ENCODE measurements at places on chromosomes 11 and 22.

GRCh38 chr11:12361682-12362081, 15.7 kb upstream of the PARVA start:
- no peak for DNase-seq

GRCh38 chr11:125941619-125942611, 3.9 kb upstream of the VSIG10L2 start:
- DNase-seq, result no peak

DNA sequence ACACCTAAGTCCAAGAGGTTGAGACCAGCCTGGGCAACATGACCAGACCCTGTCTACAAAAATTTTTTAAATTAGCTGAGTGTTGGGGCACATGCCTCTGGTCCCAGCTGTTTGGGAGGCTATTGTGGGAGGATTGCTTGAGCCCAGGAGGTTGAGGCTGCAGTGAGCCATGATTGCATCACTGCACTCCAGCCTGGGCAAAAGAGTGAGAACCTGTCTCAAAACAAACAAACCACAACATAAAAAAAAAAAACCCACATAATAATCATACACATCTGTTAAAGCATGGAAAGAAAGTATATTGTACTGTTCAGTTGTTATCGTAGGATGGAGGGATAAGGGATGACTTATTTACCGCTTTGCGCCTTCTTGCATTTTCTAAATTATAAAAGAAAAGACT, 35.9 kb upstream of the GRK2 start:
- no peak for DNase-seq

DNA sequence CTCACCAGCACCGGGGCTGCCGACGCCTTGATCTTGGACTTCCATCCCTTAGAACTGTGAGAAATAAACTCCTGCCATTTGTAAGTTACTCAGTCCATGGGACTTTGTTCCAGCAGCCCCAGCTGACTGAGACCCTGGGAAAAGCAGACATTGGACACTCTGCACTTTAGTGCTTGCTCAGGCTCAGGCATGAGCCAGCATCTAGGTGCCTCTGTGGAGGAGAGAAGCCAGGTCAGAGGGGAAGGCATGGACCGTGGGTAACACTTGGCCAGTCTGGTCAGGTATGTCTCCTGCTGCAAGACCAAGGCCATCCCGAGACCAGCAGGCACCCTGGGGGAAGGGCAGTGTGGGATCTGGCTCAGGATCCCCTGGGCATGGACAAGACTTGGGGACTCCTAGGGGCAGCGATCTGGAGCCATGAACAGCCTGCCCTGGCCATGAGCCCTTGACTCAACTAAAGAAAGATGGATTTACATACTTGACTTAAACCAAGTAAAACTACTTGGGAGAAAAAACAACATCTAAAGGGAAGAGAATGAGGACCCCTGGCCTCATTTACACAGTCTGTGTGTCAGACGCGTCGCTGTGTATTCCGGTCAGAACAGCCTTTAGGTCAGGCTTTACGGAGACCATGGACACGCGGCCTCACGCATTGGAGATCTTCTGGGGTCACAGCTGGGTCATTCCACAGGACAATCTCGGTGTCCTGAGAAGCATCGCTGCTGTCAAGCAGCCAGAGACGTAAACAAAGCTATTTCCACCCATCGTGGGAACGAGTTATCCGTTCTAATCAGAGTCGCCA, 497.1 kb downstream of the BRD1 start:
- no peak for DNase-seq

Data from GM06990 (cell line).